T1000 (cell line): ENCODE measurements at places on chromosomes 2 and 18.

DNA sequence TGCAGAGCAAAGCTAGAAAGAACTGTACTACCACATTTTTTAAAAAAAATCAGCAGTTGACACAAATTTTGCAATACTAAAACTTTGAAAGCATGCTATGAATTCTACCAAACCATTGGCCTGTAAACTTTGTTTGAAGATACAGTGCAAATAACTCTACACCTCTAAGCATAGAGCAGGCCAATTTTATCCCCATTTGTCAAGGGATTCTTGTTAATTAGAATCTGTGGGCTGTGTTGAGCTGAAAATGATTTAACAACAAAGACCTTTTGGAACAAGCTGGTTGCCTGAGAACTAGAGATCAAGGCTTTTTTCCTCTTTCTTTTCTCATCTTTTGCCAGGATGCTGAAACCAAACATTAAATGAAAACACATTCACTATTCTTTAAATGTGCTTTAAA, 886.0 kb upstream of the CDH2 start:
- DNase-seq: no peak

- DNase-seq: no peak
These were observed 35.2 kb downstream of the ANXA4 start for GRCh38 chr2:69776886-69777785.

GRCh38 chr2:20744366-20745335, 77.7 kb downstream of the GDF7 start:
- DNase-seq: no peak

DNA sequence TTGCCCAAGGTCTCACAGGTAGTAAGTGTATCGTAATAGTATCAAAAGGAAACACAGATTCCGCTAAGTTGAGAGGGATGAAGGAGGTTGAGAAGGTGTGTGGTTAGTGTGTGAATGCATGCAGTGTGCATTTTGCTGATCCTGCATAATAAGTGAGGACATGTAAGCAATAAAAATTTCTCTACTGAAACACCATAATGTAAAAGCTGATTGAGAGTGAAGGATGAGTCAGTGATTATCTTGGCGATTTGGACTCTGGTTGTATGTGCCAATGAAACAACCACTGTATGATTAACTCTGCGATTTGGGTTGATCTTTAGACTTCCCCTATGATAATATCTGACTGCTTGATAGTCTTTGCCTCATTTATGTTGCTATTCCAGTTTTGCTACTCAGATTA, 16.7 kb upstream of the ADGRF3 start:
- no peak for DNase-seq

GRCh38 chr18:72638376-72638775, 94.2 kb upstream of the CBLN2 start:
- DNase-seq: no peak

DNA sequence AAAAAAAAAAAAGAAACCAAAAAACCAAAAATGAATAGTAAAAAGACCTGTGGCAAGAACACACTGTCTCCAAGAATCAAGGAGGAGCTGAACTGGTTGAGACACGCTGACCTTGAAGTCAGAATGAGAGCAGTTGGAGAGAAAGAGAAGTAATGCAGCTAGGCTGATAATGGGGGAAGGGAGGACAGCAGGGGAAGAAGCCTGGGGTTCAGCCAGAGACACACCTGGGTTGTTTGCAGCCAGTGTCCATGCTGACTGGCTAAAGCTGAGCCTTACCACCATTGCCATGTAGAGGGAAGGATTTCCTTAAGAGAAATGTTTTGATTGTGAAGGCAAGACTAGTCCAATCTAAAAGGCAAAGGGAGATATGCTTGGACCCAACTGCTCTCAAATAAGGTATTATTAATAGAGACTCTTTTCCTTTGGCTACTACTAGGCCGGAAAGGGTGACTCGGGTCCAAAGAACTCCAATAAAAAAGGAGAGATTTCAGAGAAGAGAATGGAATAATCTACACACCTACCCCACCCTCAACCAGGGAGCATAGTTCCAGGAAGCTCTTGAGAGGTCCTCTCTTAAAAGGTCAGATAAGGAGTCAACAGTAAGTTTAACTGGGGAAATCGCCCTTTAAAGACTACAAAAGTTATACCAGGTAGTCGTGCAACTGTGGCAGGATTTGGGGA, 25.2 kb upstream of the REL start:
- DNase-seq: no peak

DNA sequence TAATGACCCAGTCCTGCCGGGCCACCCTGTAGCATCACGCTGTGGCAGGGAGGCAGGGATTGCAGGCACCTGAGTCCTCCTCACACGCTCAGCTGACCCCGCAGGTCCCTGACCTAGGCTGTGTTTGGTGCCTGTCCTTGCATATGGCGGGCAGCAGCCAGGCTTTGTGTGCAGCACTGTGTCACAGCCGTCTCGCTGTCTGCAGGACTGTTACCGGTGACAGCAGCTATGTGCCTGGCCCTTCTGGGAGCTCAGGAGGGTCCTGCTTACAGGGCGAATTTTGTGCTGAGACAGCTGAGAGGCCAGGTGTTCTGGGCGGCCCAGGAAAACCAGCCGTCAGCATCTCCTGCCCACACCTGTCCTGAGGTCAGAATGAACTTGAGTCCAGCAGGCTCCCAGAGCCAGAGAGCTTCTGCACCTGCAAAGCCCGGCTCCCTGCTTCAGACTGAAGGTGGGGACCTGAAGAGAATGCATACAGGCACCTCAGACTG, 10.4 kb upstream of the ARID5A start:
- no peak for DNase-seq

DNA sequence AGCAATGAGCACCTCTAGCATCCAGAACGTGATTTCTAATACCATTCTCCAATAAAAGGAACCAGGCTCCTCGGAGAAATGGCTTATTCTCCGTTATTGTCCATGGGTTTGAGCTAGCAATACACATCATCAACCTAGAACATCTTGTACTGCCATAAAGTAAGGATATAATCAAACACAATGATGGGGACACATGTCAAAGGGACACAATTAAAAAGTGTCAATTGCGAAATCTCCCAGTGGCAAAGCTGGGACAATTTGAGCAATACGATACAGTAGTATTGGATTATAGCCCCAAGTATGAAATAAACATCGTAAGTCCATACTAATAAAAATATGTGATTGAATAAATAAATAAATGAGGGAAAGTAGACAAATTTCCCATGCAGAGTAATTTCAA, 108.4 kb downstream of the CTNNA2 start:
- no peak for DNase-seq

GRCh38 chr2:40096360-40096759, 317.3 kb upstream of the THUMPD2 start:
- no peak for DNase-seq

GRCh38 chr18:68564961-68565360, 149.9 kb downstream of the TMX3 start:
- DNase-seq: no peak

- DNase-seq: peak; percentile 43
These were observed 122.8 kb downstream of the LYPD1 start for GRCh38 chr2:132547090-132547687.

DNA sequence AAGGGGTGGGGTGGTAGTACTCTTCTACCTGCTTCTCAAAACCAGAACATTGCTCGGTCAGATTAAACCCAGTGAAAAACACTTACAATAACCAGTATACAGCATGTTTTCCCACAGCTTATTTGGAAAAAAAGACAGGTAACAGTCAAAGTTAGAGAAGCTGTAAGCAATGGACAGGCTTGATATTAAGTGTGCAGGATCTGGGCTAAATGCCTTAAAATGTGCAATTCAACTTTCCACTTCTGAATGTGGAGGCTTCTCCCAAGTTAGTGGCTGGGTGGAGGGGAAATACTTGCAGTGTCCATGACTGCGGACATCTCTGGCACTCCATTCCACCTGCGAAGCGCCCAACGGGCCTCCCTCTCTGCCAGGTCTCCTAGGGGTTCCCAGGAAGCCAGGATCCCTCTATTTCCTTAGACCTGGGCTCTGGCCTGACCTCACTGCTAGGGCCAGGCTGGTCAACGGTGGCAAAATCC, 5.3 kb downstream of the ZEB2 start:
- no peak for DNase-seq

- DNase-seq: no peak
These were observed 33.8 kb downstream of the RBKS start for GRCh38 chr2:27856386-27856785.

DNA sequence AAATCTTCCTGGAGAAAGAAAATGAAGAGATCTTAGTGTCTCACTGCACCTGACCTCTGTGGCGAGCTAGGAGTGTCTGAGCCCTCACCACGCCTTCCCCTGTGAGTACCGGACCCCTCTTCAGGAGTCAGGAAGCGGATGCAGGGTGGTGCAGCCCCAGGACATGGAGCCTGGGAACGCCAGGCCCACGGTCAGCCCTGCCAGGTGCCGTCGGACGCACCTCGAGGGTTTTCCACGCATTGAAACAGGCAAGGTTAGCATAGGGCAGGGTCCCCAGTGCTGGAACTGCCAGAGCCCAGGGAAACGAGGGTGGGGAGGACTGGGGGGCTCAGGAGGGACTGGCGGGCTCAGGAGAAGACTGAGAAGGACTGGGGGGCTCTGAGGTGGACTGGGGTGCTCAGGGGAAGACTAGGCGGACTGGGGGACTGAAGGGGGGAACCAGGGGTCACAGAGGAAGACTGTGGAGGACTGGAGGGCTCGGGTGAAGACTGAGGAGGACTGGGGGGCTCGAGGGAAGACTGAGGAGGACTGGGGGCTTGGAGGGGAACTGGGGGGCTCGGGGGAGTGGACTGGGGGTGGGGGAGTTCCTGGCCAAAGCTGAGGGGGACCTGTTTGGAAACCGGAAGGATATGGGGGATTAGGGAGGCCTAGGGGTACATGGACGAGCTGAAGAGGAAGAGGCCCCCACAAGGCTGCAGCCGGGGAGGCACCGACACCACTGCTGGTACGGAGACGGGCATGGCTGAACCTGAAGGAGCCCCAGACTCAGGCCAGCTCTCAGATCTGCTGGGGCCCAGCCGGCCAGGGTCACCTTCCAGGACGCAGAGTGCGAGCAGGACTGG, 65.2 kb upstream of the SNTG2 start:
- DNase-seq: no peak
